ENCODE measurements at places on chromosomes 3 and 15. TPM values are rescaled to one million over a fixed set of nuclear protein-coding genes. Genes with fewer than 3 reads are reported as not detected.

DNA sequence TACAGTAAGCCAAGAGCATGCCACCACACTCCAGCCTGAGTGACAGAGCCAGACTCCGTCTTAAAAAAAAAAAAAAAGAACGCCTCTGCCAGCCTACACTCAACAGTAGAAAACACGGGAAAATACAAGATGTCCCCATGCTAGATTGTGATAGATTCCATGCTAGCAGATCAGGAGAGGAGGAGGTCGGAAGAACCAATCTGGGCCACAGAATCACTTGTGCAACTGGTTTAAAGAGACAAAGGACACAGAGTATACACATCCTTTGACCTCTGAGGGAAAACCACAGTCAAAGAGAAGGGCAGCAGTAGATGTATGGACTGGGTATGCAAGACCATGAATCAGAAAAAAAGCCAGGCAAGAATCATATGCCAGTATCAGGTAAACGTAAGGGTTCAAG, 15.9 kb downstream of the TBL1XR1 start:
- no peak for DNase-seq

DNA sequence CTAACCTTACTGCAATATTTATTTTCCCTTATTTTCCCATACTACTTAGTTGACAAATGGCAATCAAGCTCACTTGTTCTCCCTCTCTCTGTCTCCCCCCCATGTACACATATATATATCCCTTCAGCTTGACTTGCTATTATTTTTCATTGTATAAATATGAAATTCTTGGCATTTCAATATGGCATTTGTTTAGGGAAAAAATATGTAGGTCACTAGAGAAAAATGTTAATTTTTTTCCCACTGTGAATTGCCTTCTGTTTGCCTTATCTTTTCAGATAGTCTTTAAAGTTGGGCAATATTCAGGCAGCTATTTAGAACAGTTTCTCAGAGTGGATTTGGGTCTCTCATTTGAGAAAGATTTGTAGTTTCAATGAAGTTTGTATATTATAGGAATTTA, 62.8 kb upstream of the UTS2B start:
- no peak for DNase-seq

GRCh38 chr15:39774688-39775267, 7.9 kb downstream of the FSIP1 start:
- DNase-seq = no peak

Gene KCNMB3
- 3.1 TPM for total RNA-seq

Gene TMF1
- total RNA-seq = 38.4 TPM

Gene CFAP91
- total RNA-seq = 6.7 TPM

Gene CHL1
- total RNA-seq = 17.9 TPM

Gene GOLGA8T
- total RNA-seq = 0.66 TPM

Gene GXYLT2
- total RNA-seq = 12.1 TPM

- no peak for DNase-seq
Measured at GRCh38 chr3:66898155-66898554, 100.0 kb upstream of the KBTBD8 start.

Gene FANCD2OS
- not detected for total RNA-seq

Gene C3orf20
- total RNA-seq = not detected
